NCI-H2081 (cell line): ENCODE measurements at places on chromosomes 1 and 21.

DNA sequence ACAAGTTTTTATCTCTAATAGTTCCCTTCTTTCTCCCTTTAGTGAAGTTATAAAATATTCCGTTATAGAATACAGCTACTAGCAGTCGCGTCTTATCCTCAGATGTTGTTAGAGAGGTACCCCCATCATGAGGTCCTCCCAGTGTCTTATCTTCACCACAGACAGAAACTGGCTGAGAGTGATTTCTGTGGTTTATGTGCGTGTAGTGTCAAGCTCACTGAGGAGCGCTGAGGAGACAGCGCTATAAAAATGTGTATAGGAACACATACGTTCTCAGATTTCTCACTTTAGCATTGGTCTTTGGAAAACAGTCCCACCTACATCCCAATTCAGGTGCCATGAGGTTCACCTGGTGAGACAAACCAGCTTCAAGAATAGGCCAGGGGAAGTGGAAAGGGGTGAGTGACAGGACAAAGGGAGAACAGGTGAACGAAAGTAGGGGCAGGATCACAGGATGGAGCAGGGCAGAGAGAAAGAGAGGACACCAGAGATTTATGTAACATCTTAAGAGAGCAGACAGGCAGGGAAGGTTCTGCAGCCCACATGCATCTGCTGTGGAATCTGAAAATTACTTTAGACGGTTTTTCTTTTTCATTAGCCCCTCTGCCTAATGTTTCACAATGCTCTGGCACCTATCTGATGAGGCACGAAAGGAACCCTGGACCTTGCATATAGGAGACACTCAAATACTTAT lies 2.7 kb upstream of the PLEKHO1 start:
- no peak for DNase-seq

DNA sequence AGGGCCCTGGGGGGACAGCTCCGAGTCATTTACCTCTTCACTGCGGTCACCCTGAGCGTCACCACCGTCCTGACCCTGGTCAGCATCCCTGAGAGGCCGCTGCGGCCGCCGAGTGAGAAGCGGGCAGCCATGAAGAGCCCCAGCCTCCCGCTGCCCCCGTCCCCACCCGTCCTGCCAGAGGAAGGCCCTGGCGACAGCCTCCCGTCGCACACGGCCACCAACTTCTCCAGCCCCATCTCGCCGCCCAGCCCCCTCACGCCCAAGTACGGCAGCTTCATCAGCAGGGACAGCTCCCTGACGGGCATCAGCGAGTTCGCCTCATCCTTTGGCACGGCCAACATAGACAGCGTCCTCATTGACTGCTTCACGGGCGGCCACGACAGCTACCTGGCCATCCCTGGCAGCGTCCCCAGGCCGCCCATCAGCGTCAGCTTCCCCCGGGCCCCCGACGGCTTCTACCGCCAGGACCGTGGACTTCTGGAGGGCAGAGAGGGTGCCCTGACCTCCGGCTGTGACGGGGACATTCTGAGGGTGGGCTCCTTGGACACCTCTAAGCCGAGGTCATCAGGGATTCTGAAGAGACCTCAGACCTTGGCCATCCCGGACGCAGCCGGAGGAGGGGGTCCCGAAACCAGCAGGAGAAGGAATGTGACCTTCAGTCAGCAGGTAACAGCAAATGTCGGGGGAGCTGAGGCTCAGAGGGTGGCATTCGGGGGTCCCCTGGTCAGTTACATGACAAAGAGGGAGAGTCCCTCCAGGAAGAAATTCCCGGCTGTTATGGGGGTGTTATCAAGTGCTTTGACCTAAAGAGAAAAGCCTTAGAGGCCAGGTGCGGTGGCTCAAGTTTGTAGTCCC lies 12.6 kb downstream of the SLC45A1 start:
- no peak for DNase-seq

DNA sequence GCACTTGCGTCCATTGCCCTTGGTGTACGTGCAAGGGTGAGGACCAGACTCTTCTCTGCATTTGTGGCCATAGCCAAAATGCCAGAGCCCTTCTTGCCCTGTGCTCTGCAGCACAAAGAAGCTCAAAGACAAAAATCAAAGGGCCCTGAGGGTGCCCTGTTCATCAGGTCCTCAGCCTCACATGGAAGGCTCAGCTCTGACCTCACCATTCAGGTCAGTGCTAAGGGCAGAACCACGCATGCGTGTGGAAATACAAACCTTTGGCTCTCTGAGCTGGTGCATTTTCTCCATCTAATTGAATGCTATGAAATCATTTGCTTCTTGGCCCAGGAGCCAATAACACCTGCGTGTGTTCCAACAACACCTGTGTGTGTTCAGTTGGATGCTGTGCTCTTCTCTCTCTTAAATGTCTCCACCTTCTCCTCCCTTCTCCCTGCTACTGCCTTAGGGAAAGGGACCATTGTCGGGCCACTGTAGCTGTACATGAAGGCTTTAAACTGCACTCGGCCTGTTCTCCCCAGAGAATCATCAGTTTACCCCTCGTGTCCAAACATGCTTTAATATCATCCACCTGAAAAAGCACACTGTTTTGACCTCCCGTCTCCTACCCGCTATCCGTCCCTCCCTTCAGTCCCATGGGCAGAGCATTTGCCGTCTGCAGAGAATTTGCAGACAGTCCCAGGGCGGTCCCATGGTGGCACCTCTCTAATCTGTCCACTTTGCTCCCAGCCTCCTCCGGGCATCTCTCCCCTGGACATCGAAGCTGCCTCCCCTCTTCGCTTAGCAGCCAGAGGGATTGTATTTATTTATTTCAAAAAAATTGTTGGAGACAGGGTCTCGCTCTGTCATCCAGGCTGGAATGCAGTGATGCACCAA lies 60.6 kb downstream of the EVA1C start:
- DNase-seq = no peak

DNA sequence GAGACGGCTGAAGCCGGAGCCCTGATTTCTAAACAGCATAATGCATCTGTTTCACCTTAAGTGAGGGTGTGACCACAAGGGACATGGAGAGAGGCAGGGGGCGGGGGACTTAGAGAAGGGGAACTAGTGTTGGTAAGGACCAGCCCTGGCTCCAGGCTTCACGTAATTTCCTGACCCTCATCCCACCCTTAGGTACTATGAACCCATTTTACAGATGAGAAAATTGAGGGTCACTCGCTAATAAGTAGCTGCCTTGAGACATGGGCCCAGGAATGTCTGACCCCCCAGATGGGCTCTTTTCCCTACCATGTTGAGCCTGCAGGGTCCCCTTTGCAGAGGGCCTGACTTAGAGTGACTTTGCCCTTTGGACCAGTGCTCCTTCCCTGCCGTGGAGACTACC lies 4.7 kb downstream of the EPHA8 start:
- no peak for DNase-seq

- DNase-seq = no peak
These were observed 53.8 kb downstream of the ABCA4 start for GRCh38 chr1:94067196-94067595.

- no peak for DNase-seq
These were observed 4.8 kb downstream of the TBX19 start for GRCh38 chr1:168285521-168285790.

DNA sequence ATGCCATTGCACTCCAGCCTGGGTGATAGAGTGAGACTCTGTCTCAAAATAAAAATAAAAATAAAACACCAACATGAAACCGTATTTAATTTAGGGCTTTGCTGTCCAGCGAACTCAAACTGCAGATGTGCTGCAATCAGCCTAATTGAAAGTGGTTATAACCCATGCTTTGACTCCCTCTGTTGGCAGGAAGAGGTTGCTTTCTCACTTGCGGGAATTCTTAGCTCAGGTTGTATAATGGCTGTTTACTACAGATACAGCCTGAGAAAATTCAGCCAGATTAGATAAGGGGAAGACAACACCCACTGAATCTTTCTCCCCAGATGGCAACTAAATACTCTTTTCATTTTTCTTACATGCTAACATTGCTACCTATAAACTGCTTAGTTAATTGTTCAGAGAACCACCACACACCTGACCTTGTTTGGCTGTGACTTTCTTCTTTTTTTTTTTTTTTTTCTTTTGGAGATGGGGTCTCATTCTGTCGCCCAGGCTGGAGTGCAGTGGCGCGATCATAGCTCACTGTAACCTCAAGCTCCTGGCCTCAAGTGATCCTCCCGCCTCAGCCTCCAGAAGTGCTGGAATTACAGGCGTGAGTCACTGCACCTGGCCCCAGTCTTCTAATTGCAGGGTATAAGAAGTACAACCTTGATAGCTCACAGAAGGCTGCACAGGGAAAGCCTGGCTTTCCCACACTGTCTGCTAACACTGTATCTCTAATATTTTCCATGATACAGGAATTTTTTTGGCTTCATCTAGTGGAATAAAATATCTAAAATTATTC lies 34.6 kb downstream of the DNTTIP2 start:
- DNase-seq = peak; percentile 42

GRCh38 chr21:45401054-45401518 lies 3.9 kb upstream of the COL18A1 start:
- no peak for DNase-seq

DNA sequence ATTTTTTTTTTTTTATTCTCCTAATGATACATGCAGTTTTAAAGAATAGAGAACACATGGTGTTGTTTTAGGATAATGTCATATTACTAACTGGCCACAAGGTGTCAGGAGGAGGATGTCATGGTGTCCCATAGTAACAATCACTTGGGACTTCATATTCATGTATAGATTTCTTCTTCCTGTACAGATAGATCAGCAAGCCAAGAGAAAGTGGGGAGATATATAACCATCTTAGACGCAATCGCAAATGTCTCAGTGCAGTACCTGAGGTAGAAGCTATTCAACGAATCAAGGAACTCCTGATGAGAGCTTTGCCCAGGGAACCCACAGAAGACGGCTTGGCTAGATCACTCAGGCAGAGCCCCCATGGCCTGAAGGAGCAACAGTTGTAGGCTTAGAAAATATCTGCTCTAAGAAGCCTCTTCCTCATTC lies 12.3 kb downstream of the OR2T11 start:
- peak; percentile 1 for DNase-seq

GRCh38 chr1:196078691-196079090 lies 529.5 kb downstream of the KCNT2 start:
- no peak for DNase-seq

DNA sequence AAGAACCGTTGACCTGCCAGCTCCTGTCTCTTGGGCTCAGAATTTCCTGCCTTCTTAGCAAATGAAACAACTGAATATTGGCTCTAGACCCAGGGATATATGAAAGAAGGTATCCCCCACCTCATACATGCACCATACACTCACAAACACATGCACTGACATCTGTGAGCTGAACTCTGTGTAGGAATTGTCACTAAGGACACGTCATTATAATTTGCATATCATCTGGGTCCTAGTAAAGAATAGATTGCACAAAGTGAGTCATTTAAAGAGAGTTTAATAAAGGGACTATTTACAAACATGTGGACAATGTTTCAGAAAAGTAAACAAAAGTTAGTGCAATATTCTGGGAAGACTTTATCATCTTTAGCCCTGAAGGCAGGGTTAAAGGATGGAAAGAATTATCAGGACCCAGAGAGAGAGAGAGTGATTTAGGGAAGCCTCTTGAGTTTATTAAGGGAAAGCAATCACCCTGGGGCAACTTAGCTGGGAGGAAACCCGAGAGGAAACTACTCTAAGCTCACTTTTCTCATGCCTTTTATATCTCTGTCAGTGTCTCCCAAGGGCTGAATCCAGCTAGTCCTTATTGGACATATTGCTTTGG lies 74.1 kb upstream of the PLA2G4A start:
- DNase-seq = no peak

DNA sequence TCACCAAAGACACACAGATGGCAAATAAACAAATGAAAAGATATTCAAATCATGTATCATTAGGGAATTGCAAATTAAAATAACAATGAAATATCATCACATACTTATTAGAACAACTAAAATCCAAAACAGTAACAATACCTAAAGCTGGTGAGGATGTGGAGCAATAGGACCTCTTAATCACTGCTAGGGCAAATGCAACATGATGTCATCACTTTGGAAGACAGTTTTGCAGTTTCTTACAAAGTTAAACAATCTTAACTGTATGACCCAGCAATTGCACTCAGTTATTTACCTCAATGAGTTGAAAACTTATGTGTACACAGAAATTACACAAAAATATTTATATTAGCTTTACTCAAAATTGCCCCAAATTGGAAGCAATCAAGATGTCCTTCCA lies 47.3 kb downstream of the SELENOF start:
- no peak for DNase-seq

DNA sequence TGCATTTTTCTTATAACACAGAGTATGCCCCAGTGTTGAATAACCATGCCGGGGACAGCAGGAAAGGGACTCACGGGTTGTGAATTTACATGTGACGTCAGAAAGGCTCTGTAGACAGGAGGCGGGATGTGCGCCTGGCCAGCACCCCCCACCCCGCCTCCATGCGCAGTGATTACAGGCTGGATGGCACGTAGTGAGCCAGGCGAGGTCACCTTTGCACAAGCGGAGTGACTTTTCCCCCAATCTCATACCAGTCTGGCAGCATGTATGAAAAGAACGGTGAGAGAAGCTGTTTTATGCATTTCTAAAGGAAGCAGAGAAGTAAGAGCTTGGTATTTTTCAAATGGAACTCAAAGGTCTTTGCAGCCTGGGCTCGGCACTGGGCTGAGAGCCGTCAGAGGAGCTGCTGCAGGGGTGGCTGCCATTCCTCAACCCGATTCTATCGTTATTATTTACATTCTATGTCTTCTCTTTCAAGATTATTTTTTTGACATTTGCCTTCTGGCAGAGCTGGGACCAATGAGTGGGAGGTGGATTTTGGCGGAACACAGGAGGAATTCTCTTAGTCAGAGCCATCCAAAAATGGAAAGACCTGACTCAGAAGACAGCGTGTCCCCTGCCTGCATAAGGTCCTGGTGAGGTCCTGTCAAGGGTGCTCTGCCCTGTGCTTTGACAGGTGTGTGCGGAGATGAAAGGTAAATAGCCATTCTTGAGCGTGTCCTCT lies 115.6 kb upstream of the SLC45A1 start:
- DNase-seq = no peak

DNA sequence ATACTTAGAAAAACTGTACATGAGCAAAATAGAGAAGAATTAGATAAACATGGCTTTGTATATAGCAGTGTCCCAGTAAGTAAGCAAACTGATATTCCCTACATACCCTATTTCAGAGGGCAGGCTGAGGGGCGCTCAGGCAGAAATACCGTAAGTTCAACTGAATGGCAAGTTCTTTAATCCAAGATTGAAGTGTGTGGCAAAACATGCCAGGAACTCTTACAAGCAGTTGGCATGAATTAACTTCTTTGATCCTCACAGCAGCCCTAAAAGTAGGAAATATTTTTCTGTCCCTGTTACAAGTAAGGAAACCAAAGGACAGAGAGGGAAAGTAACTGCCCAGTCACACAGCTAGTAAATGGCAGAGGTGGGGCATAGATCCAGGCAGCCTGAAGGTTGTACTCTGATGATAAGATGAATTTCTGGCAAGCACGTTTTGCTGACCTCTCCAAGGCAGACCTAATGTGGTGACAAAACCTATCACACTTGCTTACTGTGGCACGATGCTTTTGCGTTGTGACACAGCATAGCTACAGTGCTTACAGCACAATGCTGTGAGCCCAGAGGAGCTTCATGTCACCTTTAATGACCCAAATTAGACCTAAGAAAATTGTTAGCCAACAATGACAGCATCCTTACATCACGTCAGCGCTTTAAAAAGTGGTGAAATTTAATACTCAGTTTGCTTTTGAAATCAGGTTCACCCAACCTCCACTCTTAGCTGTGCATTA lies 35.0 kb upstream of the THEM4 start:
- DNase-seq = no peak
